Right cardiac atrium (tissue), 5 donors: ENCODE measurements at places on chromosomes 2 and 18. TPM values are rescaled to one million over a fixed set of nuclear protein-coding genes. Genes with fewer than 3 reads are reported as not detected.

The CKAP2L gene
- not detected for total RNA-seq

The SNRNP27 gene
- total RNA-seq: 50.8 TPM

The GPR45 gene
- not detected for total RNA-seq

The TNS1 gene
- 647 TPM for total RNA-seq

GRCh38 chr2:20224164-20224715, 690 bp downstream of the SDC1 start:
- DNase-seq: no peak

DNA sequence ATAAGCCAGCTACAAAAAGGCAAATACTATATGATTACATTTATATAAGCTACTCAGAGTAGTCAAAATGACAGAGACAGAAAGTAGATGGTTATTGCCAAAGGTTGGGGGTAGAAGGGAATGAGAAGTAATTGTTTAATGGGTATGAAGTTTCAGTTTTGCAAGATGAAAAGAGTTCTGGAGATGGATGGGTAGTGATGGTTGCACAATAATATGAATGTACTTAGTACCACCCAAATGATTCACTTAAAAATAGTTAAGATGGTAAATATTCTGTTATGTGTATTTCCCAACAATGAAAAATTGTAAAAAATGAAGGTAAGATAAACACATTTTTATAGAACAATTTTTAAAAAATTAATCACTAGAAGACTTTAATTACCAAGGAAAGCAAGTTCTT, 448.4 kb downstream of the ADCYAP1 start:
- DNase-seq: no peak

- no peak for DNase-seq
Observed at GRCh38 chr18:79250301-79250981, 145.3 kb upstream of the NFATC1 start.

DNA sequence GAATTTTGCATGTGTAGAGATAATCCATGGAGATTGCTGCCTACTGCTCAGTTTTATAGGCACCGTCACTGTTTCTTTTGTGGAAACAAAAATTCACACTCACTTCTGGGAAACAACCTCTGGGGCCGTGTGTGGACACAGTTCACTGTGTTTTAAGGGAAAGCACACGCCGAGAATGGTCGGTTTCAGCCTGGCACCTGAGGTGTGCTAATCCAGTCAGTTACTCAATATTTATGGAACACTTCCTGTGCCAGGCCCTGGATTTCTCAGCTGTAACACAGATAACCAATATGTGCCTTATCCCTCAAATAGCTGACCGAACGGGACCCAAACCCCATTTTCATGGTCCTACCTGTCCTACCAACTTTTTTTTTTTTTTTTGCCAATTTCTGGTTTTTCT, 179.6 kb downstream of the MGAT5 start:
- no peak for DNase-seq

DNA sequence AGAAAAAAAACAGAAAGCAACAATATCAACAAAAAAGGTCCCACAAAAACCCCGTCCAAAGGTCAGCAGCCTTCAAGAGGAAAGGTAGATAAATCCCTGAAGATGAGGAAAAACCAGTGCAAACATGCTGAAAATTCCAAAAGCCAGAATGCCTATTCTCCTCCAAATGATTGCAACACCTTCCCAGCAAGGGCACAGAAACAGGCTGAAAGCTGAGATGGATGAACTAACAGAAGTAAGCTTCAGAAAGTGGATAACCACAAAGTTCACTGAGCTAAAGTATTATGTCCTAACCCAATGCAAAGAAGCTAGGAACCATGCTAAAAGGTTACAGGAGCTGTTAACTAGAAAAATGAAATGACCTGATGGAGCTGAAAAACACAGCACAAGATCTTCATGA, 226.4 kb upstream of the DSEL start:
- DNase-seq: no peak

DNA sequence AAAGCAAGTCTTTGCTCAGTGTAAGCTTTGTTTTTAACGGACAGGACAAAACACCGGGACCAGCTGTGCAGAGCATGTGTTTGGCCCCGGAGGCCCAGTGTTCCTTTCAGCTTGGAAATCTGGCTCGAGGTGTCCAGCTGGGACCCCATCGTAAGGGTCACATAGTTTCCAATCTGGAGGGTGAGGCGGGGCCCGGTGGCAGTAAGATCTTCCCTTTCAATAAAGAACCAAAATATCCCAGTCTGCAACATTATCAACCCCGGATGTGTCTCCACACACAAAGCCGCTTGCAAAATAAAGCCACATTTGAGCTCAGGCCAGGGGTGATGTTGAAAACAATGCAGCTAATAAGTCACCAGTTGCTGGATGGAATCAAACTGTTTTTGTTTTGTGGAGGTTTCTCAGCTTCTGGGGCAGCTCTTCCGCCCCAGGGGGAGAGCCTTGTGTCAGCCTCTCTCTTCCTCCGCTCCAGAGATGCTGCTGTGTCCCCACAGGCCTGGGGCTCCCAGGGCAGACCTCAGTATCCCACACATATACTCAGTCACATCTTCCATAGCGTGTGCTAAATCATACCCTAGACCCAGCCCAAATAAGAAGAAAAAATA, 138.6 kb upstream of the GLI2 start:
- peak; percentile 51 for DNase-seq

GRCh38 chr18:6414118-6414722, 491 bp downstream of the L3MBTL4 start:
- peak; percentile 74 for DNase-seq

DNA sequence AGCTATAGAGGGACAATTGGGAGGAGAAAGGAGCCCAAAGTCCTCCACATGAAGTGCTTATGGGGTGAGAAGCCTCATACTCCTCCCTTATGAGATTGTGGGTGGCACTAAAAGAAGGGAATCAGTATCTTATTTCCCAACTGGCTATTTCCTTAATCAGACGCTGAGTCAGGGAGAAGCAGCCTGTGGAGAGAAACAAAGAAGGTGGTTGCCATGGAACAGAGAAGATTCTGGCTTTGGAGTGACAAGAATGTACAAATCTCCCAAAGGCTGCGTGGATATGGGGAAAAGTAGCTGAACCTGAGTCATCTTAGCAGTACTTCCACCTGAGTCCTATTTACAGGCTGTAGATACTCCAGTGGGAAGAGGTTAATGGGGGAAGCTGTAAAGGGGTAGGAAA, 115.8 kb upstream of the CWC22 start:
- no peak for DNase-seq

DNA sequence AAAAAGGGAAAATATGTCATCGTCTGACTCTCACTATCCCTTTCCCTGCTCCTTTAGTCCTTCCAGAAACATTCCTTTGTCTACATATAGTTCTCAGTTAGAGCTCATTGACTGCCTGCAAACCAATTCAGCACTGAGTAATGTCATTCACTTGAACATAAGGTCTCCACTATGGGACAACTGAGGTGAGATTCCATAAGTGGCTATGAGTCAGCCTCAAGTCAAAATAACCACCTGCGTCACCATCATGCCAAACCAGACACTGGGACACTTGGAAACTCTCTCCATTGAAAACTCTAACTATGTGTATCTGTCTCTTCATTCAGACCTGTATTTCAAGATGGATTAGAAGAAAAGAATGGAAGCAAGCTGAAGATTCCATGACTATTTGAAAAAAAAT, 878.0 kb upstream of the PIK3C3 start:
- no peak for DNase-seq

- peak; percentile 42 for DNase-seq
Observed at GRCh38 chr2:20013126-20013849, 820 bp upstream of the MATN3 start.

- no peak for DNase-seq
Observed at GRCh38 chr2:29733965-29734364, 187.4 kb downstream of the ALK start.

DNA sequence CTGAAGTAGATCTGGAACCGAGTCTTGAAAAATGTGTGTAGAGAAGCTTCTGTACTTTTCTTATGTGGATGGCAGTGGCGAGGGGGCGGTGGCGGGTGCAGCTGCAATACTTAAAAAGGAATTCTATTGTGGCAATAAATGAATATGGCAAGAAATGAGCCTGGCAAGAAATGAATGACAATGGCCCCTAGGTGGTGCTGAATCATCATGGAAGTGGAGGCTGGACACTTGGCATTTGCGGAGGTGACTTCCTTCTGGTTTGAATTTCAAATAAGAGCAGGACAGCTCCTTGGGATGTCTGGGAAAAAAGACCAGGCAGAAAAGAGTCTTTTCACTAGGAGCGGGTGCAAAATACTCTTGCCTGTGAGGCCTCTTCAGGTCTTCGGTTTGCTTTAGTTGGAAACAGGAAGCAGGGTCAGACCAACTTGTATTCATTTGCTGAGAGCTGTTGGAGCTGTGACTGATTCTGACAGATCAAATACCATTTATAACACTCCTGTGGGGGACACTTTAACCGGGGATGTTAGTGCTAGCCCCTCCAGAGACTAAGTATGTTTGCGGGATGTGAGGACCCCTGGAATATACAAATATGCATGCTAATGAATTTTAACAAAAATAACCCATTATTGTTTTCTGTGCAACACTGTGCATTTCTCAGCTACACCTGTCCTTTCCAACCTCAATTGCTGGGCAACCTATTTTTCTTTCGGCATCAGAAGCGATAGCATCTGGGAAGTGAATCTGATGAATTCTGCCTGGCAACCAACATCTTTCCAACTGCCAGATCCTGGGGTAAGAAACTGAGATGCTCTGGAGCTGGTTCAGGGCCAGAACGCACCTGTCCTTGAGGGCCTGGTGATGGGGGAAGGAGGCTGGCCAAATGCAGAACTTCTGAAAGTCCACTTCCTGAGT, 35.4 kb downstream of the FASTKD2 start:
- peak; percentile 57 for DNase-seq

- no peak for DNase-seq
Observed at GRCh38 chr2:100756704-100757103, 63.2 kb upstream of the NPAS2 start.

DNA sequence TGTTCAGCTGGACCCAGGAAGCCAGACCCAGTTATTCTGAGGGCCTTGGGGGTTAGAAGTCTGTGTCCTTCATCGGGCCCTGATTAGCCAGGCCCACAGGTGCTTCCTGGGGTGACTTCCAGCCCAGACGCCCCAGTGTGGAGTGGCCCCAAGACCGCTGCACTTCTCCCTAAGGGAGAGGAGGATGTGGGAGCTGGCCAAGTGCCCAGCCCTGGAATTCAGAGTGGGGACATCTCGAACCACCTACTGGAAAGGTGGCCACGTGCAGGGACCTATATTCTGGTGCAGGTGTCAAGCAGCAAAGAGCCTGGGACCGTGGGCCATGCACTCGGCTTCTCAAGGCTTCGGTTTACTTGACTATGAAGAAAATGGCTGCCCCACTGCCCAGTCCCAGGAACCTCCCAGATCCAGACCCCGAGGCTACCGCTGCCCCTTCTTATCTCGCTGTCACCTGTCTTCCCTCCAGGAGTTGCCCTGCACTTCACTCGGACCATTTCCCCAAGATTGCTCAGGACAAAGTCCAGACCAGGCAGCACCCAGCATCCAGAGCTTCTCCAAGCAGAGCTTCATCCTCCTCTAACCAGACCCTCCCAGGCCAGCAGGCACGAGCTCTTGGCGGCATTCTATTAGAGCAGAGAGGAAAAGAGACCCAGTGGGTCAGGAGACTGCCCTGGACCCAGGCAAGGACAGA, 142.8 kb upstream of the ID2 start:
- DNase-seq: no peak

GRCh38 chr2:100670232-100670631, 107.4 kb downstream of the PDCL3 start:
- DNase-seq: no peak

GRCh38 chr2:226788064-226788463, 11.6 kb downstream of the IRS1 start:
- no peak for DNase-seq

DNA sequence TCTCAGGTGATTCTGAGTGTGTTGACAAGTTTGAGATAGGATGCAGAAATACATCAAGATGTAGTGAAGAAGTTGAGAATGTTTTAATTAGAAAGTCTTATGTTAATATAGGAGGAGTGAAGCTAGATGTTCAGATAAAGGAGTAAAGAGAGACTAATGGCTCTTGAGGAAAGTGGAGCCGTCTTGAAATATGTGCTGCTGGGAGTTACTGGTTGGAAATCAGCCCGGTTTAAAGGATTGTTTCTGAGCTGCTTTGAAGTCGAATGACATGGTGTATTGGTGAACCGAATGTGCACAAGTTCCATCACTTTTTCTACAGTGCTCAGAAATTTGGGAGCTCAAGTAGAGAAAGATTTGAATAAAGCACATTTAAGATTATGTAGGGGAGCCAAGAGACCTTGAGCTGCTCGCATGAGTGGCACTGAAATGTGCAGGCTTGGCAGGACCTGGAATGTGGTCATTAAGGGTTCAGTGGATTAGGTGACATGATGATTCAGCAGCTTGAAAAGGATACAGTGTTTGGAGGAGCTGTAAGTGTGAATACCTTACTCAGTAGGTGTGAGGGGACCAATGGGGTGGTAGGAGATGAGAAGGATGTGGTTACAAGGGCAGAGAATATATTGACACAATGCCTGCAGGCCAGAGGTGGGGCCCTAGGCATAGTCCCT, 68.6 kb downstream of the CAB39 start:
- no peak for DNase-seq

DNA sequence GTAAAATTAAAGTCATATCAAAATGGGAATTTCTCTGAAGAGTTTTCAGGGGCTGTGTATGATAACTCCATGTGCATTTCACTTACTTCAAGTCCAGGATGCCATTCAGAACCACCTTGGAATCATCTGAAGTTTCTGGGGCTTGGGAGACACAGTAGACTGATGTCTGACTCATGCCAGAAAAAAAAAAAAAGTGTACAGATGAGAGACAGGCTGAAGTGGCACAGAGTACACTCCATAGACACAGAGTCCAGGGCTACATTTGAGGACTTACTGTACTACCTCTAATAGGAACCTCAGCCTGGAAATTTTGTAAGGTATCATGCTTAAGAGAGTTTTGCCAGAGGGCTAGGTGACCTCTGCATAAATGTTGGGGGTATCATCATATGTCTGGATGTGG, 92.0 kb downstream of the SS18 start:
- DNase-seq: no peak

GRCh38 chr2:200416878-200417277, 93.0 kb downstream of the KCTD18 start:
- no peak for DNase-seq

DNA sequence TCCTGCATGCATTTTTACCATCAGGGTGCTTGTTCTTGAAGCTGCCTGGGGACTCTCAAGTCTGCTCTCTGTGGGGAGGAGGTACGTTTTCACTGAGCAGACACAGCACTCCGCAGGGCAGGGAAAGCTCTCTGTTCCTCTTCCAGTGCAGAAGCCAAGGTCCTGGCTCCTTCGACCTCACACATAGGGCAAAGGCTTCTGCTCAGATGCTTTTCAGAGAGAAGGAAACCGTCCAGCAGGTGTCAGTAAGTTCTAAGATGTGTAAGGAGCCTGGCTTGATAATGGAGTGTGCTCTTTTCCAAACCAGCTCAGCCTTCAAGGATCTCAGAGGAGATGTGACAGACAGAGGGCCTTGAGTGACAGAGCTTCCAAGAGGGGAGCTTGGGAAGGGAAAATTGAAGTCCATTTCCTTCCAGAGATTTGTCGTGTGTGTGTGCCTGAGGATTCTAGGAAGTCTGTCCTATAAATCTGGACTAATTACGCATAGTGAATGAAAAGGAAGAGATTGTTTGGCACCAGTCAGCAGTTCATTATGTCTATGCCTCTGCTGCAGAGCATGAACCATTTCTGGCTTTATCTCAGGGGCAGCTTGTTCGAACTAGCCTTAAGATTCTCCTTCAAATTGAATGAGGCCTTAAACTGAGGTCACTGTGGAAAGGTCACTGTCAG, 67.3 kb upstream of the UPP2 start:
- no peak for DNase-seq
